ENCODE measurements at places on chromosomes 2 and 18.

DNA sequence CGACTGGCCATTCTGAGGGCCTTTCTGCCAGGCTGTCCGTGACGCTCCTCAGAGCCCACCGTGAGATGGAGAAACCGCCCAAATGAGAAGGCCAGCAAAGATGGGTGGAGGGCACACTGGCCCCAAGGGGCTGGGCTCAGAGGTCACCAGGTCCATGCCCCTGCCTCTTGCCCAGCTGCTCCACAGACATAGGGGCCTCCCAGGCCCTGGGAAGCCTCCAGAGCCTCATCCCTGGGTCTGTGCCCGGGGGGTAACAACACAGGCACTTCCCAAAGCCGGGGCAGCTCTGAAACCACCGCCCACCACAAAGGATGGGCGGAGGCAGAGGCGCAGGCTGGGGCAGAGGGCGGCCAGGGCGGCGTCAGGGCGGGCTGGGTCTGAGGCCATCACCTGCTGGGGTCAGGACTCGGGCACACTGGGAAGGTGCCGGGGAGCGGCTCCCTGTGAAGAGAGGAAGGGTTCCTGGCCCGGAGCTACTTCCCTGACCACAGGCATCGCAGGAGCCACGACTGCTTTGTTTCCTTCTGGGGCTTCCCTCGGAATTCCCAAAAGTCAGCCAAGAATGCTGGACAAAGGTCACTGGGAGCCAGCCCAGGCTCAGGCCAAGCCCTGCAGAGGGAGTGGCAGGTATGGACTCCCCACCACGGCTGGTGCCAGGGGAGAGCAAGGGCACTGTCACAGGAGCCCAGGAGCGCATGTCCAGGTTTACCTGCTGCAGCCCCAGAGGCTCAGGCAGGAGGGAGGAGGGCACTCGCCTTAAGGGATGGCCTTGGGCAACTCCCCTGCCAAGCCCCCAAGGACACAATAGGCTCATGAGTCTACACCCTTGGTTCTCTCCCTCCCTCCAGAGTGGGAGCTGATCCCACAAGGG is 9.4 kb downstream of the CYP26B1 start:
- no peak for DNase-seq

DNA sequence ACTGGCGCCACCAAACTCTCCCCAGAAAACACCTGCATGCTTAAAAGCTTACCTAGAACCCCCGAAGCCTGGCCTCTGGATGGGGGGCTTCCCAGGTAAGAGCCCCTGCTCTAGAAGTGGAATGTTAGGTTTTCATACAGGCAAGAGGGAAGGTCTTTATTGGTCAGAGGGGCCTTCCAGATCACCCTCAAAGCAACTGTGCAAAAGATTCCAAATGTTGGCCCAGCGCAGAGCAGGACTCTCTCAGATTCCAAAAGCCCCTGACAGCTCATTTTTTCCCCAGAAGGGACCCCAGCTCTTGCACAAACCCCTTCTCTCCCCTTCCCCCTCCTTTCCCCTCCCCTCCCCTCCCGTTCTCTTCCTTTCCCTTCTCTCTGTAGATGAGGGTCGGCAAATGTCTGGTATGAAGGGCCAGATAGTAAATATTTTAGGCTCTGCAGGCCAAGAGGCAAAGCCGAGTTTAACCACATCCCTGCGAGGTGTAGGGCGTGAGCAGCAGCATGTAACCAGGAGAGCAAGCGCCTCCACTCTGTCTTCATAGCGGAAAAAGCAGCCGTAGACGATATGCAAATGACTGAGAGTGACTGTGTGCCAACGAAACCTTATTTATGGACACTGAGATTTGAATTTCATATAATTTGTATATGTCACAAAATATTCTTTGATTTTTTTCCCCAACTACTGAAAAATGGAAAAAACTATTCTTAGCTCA is 116.9 kb downstream of the SMAD7 start:
- peak; percentile 67 for DNase-seq

- no peak for DNase-seq
These were observed 262.1 kb downstream of the CPS1 start for GRCh38 chr2:210818473-210818872.

DNA sequence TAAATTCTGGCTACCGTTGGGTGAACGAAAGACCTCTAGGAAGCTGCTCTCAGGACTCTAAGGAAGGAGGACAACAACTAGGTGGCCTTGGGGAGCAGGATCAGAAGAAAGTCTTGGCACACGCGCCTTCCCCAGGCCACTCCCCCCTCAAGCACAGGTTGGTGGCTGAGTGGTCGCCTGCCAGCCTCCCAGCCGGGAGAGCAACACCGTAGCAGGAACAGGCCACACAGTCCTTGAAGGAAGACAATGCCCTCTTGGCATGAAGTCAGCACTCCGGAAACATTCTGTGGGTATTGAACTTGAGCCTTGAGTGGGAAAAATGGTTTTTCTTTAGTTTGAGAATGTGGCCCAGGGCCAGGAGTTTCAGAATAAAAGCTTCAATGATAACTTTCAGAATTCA is 87.4 kb upstream of the AGAP1 start:
- no peak for DNase-seq

DNA sequence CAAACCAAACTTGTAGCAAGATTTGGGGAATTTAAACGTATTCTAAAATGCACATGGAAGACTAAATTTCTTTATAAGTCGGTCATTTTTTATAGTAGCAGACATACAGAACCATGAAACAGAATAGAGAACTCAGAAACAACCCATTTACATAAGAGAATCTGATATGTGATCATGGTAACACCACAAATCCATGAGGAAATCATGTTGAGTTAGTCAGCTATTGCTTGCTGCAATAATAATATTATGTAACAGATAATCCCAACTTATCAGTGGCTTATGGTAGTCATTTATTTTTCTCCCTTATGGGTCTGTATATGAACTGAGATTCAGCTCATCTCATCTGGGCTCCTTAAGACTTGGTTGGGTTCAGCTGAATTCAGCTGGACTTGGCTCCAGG is 103.4 kb upstream of the SERTAD2 start:
- DNase-seq: no peak

DNA sequence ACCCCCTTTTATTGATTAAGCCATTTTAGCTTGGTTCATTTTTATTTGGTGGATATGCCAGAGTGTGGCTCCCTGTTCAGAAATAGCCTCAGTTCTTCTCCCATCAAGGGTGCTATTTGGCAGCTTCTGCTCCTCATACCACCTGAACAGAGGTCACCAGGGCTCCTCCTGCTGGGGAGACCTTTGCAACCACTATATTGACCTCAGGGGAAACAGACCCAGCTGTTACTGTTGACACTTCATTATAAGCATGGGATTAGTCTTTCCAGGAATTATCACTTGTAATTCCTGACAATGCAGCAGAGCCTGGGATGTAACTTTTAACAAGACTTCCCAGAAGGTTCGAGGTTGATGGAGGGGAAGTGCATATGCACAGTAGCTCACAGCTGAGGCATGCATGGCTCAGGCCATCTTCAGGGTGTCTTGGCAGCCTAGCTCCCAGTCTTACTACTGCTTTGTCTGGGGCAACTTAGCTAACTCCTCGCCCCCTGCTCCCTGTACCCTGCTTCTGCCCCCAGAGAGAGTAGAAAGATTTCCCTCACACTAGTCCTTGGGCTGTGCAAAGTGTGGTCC is 239.4 kb upstream of the SPRED2 start:
- DNase-seq: no peak

DNA sequence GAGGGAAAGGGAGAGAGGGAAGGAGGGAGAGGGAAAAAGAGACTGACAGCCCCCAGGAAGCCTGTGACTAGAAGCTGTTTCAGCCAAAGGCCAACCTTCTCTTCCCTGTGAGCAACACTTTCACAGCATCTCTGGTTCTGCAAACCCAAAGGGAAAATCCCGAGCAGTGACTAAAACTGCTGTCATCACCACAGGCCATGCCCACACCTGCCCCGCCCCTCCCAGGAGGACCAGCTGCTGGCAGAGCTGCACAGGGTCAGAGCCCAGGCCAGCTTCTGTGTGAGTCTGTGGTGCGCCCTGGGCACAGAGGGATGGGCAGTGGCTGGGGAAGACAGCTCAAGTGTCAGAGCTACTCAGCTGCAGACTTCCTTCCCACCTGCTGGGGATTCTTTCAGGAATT is 64.9 kb upstream of the OTOS start:
- DNase-seq: no peak

- no peak for DNase-seq
These were observed 203.0 kb downstream of the PARD3B start for GRCh38 chr2:204748286-204748685.

DNA sequence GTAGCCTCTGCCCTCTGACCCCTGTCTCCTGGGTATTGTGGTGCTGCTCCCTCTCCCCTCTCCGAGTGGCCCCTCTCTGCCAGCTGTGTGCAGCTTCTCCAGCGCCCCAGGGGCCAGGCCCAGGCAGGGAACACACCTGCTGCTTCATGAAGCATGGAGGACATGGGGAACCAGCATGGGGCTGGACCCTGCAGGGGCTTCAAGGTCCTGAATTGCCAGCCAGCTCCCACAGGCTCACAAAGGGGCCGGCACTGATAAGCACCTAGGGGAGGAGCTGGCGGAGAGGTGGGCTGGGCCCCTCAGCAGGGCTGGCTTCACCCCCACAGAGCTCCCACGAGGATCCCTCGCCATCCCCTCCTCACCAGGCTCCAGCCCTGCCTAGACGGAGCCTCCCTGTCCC is 77.4 kb upstream of the GPC1 start:
- DNase-seq: no peak

GRCh38 chr2:231715988-231716616 is 7.8 kb downstream of the PTMA start:
- no peak for DNase-seq

GRCh38 chr2:28648147-28648546 is 103.5 kb upstream of the PPP1CB start:
- DNase-seq: no peak

DNA sequence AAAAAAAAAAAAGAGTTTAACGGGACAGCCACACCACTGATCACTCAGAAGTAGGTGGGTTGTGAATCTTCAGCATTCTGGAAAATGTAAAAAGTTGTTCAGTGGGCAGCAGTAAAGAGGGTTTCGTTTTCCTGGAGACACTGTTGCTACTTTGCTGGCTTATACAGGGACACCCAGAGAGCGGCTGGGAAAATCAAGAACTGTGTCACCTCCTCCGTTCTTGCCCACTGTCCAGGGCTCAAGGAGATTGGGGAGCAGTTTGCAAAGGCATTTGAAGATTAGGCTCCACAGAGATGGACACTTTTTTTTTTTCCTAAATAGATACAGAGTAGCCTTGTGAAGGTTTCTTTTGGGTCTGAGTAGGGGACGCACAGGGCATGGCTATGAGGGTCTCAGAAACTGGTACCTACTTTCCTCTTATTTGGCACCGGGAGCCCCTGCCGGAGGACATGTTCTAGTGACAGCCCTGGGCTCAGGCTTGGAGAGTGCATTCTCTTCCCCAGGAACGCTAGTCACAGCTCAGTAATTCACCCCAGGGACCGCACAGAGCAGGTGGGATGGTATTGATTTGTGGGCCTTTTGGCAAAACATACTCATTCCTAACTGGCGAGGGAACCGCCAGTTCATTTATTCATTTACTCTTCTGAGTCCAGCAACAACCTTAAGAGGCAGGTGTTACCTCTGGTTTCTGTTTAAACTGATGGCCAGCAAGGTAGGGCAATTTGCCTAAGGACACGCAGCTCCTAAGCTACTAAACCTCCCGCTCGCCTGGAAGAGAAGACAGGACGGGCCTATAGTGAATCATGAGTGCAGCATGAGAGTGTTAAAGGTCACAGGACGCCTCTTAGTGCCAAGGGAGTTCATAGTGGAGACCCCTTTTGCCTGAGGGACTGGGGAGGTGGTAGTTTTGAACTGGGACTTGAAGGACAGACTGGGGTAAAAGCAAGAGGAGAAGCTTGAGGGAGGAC is 53.1 kb downstream of the HPCAL1 start:
- no peak for DNase-seq

GRCh38 chr18:29753379-29753778 is 1289.2 kb downstream of the DSC3 start:
- no peak for DNase-seq

DNA sequence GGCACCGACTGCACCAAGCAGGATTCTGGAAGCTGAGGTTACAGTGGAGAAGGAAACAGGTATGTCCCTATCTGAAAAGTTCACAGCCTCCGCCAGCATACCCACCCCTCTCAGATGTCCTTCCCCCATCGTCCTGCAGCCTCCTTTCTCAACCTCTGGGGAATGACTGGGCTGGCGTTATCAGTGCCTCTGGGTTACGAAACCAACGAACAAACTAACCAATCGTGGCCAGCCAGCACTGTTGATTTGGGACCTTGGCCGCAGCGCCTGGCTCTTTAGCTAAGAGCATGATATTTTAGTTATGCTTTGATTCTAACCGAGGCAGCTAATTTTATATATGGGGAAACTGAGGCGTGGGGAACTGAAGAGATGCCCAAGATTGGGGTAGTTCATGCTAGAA is 233.0 kb downstream of the TFCP2L1 start:
- no peak for DNase-seq

GRCh38 chr18:25650201-25650941 is 298.4 kb upstream of the ZNF521 start:
- DNase-seq: no peak

DNA sequence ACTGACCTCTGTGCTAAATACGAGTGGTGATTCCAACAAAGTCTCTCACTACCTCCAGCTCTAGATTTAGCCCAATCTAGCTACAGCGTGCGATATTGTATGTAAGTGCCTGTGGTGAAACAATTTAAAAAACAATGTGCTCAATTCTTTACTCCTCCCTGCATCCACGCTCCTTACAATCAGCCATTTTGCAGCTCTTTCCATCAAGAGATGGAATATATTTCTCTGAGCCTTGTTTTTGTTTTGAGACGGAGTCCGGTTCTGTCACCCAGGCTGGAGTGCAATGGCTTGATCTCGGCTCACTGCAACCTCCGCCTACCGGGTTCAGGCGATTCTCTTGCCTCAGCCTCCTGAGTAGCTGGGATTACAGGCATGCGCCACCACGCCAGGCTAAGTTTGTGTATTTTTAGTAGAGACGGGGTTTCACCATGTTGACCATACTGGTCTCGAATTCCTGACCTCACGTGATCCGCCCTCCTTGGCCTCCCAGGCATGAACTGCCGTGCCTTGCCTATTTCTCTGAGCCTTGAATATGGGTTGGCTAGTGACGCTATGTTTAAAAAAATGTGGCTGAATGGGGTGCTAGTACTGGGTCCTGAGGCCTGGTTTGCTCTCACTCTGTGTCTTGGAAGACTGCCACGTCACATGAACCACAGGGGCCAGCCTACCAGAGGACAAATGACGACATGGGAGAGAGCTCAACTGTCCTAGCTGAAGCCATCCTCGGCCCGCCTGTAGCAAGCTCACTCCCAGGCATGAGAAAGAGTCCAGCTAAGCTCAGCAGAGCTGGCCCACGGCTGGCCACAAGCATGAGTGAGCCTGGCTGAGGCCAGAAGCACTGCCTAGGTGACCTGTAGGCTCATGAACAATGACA is 14.8 kb downstream of the WDFY1 start:
- no peak for DNase-seq

GRCh38 chr2:200159357-200159707 is 147.2 kb upstream of the SPATS2L start:
- DNase-seq: no peak

DNA sequence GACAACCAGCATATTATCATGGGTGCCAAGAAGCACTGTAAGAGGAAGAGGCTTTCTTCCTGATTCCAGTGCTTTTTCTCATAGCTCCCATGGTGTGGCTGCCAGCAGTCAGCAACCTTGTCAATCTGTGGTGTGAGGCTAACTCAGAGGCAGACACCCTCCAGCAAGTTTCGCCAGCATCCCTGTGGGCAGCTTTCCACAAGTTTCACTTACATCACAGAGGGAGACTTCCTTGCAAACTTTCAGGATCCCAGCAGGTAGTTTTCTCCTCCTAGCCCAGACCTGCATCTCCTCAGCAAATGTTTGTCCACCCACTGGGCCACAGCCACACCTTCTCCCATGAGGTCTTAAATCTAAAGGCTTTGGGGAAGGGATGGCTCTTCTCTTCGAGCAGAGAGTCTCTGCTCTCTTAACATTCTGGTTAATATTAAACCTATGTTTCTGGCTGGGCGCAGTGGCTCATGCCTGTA is 9.1 kb downstream of the DNAH7 start:
- DNase-seq: no peak

- DNase-seq: no peak
These were observed 109.9 kb upstream of the ID2 start for GRCh38 chr2:8571792-8572499.
